NCI-H1048 (cell line): ENCODE measurements at places on chromosomes 12 and 14.

DNA sequence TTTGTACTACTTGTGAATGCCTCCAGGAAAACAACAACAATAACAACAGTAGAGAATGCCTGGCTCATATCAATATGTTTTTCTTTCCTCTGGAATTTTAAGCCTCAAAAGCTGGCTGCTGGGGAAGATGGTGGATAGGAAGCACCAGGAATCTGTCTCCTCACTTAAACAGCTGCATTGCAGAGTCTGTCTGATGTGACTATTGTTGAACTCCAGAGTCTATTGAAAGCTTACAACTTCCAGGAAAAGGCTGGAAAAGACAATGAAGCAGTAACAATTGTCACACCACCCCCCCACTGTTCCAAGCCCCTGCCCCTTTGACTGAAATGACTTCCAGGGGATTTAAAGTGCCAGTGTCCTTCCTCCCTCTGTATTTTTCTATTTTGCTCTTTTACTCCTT, 309.7 kb downstream of the BMP4 start:
- no peak for DNase-seq

DNA sequence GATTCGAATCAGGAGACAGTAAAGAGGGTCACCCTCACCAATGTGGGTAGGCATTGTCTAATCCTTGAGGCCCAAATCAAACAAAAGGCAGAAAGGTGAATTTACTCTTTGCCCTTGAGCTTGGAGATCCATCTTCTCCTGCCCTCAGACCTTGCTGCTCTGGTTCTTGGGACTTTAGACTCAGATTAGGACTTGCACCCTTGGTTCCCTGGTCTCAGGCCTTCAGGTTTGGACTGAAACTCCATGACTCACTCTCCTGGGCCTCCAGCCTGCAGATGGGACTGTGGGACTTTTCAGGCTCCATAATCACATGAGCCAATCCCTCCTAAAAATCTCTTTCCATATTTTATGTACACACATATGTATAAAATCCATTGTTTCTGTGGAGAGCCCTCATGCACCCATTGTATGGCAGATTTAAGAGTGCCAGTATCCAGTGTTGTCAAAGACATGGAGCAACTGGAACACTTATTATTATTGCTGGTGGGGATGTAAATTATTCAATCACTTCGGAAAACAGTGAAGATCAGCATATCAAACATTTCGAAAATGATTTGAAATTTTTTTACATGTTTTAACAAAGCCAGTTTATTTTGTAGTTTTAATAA, 48.7 kb downstream of the EID3 start:
- no peak for DNase-seq

DNA sequence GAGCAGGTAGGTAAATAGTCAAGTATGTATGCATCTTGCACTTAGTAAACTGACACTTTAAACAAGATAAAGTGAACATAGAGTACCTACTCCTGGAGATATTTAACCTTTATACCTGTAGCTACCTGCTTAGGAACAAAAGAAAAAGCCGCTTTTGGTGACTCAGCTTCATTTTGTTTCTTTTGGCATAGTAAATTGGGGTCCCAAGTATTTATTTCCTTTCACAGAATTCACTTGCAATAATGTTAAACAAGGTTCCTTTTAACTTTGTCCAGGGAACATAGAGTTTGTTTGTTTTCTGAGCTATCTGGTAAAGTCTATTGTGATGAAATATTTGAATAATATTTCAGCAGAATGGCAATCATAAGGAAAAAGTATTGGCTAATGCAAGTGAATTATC, 20.0 kb downstream of the SLCO1B3 start:
- DNase-seq: no peak

- no peak for DNase-seq
These were observed 12.0 kb downstream of the TM7SF3 start for GRCh38 chr12:27002141-27002540.

DNA sequence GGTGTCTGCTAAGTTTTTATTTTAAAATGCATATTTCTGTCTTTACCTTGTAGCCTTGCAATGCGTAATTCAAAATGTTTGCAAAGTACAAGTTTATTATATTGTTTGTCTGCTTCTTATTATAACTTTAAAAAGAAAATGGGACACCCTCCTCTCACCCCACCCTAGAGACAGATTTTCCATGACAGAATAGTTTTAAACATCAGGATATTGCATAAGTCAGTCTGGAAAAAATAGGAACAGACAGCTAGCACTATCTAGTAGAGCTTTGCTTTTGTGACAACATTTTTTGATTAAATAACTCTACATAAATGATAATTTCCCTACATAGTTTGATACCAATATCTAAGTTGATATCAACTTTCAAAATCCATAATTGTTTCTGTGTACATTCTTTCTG, 71.3 kb downstream of the PDE3A start:
- DNase-seq: no peak

GRCh38 chr14:76948976-76949375, 79.5 kb downstream of the IRF2BPL start:
- DNase-seq: no peak

GRCh38 chr12:124700810-124701592, 133.6 kb upstream of the NCOR2 start:
- DNase-seq: no peak

GRCh38 chr12:112146123-112146522, 20.8 kb downstream of the TRAFD1 start:
- DNase-seq: no peak

DNA sequence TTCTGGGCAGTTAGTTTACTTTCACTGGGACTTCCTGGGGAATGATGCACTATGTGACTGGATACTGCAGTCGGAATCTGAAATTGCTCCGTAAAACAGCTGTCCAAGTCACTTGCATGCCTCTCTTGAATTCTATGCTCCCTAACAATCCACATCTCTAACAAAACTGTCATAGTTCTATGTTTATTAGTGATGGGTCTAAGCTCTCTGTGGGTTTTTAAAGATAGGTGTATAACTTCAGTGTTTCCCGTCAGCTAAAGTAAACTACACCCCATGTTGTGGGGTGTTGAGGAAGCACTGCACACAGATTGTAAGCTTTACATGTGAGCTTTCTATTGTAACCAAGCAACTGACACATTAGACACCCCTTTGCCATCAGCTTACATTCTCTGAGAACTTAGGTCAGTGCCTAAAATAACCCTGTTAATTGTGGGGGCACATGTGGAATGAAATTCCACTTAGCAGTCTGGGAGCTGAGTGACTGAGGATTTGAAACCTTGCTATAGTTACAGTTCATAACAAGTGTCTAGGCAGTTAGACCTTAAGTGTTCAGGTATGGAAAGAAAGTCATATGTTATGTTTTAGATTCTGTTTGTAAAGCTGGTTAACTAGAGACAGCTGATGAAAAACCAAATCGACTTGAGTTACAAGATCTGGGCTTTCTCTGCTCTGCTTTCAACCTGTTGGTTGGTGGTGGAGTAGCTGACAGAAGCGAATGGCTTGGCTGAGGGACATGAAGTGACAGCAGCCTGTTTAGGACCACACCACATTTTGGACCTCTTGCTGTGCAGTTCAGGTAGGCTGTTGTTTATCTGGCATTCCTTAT, 165.7 kb downstream of the AKAP6 start:
- DNase-seq: no peak

DNA sequence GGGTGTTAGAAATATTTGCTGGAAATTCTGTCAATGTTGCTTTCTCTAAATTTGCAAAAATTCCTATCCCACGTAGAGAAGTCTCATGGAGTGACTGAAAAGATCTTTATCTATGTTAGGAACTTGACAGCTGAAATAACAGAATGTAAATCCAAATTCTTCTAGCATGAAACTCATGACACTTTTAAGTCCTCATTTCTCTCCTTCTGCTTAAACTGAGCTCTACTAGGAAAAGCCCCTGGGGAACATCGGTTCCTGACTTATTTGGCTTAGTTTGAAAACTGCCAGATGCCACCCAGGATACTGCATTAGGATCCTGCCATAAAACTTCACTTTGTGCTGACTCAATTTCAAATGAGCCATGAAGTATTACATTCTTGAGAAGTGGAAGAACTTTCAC, 426.0 kb downstream of the GALC start:
- no peak for DNase-seq

GRCh38 chr14:72567226-72567625, 326.7 kb downstream of the DPF3 start:
- no peak for DNase-seq

DNA sequence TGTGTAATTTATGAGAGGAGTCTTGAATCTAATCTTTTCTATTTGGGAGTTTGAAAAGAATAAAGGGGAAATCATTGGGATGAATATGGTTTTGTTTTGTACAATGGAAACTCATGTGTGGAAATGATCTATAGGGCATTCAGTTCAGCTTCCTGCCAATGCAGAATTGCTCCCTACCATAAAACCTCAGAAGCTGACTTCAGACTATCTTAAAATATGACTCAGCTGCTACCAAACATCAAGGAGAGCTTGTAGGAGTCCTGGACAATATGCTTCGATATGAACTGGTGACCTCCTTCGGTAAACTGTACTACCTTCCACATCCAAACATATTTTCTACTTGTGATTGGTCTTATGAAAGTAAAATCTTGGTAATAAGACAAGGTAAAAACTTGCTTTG, 160.6 kb downstream of the CAPZA3 start:
- no peak for DNase-seq

- DNase-seq: no peak
These were observed 43.2 kb upstream of the BMAL2 start for GRCh38 chr12:27289414-27289813.

DNA sequence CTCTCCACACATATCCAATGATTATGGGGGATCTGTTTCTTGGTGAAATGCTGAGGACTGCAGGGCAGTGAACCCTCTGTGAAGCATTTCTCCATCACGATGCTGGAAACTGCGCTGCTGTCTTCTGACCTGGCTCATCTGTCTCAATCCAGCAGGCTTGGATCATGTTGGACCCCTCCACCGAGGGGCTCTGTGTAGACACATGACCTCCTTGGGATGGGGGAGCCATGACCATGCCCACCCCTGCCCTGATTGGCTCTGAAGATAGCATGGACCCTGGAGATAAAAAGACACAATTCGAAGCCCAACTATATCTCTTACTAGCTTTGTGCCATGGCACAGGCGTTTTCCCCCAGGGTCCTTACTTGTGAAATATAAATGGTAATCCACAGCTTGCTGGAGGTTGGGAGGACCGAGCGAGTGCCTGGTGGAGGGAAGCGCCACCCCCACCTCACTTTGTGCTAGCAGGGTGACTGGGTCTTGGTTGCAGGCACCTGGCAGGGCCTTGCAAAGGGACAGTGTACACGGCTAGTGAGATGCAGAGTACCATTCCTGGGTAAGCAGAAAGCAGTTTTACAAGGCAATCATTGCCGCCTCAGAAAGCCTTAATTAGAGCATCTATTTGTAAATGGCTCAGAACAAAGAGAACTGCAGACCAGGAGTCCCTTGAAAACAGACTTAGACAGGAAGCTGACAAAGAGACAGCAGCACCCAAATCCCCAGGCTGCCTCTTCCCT, 2.4 kb upstream of the KRT83 start:
- DNase-seq: no peak

- no peak for DNase-seq
These were observed 23.4 kb downstream of the WBP11 start for GRCh38 chr12:14779834-14780233.

GRCh38 chr14:58776516-58776915, 138.8 kb downstream of the DACT1 start:
- no peak for DNase-seq

DNA sequence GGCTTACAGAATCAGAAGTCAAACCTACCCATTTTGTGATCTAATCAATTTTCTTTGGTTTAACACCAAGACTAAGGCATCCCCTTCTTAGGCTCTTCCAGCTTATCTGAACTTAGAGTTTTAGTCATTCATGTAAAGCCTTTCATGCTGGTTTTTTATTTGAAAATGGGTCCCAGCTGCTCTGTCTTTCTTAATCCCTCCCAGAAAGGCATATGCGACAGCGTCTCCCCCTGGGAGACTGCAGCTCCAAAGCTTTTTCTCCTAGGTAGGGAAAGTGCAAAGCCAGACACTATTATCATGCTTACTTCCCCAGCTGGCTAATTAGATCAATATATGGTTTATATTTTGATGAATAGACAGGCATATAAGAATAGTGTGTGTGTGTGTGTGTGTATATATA, 96.6 kb upstream of the E2F7 start:
- DNase-seq: no peak

GRCh38 chr14:71411738-71412137, 504.5 kb downstream of the PCNX1 start:
- no peak for DNase-seq

DNA sequence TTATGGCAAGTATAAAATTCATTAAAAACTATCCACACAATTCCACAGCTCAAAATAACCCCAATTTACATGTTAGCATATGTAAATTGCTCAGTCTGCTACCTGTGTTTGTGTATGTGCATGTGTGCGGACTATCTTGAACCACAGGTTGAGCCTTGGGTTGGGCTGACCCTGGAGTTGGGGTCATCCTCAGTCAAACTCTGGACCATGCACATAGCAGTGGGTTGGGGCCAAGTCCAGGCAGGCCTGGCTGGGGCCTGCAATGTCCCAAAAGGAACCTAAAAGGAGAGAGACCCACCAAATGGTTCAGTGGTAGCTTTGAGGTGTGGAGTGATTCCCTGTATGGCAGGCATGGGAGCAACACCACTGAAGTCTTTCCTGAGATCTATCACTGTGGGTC, 156.1 kb downstream of the FOXN3 start:
- no peak for DNase-seq

DNA sequence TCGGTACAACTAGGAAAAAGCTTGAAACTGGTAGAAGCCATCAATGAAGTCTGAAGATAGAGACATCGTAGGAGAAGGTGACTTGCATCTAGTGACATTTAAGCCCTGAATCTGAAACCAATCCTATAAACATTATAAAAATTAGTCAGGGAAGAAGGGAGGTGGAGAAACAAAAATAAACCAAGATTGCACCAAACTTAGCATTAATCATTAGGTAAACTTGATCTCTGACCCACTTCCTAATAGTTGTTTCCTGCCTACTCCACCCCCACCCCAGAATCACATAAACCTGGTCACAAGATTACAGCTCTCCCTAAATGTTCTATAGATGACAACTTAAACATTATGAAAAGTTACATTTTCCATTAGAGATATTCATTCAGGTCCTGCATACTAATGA, 40.4 kb downstream of the TSPAN19 start:
- no peak for DNase-seq

- no peak for DNase-seq
These were observed 13.8 kb upstream of the ZFP36L1 start for GRCh38 chr14:68806526-68807147.

GRCh38 chr12:94644141-94644979, 6.0 kb downstream of the TMCC3 start:
- no peak for DNase-seq

GRCh38 chr14:85296456-85297210, 233.3 kb upstream of the FLRT2 start:
- no peak for DNase-seq

DNA sequence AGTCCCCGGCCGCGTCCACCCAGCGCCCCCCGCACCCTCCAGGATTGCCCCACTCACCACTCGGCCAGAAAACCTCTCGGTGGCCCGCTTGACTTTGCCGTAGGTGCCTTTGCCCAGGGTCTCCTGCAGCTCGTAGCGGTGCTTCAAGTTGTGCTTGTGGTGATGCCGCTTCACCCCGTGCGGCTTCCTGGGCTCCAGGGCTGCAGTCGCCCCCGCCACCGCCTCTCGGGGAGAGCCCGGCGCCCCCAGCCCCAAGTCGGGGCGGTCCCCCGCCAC, 459 bp downstream of the NUAK1 start:
- no peak for DNase-seq

GRCh38 chr14:77102154-77102553, 4.1 kb downstream of the CIPC start:
- DNase-seq: no peak

- no peak for DNase-seq
These were observed 8.8 kb downstream of the TNFRSF1A start for GRCh38 chr12:6333029-6333428.

GRCh38 chr12:63917864-63918799, 73.6 kb downstream of the SRGAP1 start:
- no peak for DNase-seq
